CD4-positive, alpha-beta T cell treated with Interleukin-6 for 4 hours (primary cell): ENCODE measurements at places on chromosomes 1 and 21.
A peak's percentile ranks its signal among the peaks of the same experiment; 100 is the strongest.

- DNase-seq: peak; percentile 42
Observed at GRCh38 chr1:206706298-206706791, 21.6 kb downstream of the MAPKAPK2 start.

GRCh38 chr1:54806931-54807611 lies 5.9 kb upstream of the TTC22 start:
- DNase-seq: peak; percentile 28

- peak; percentile 4 for DNase-seq
Observed at GRCh38 chr1:204837440-204838084, 33.1 kb upstream of the NFASC start.

GRCh38 chr1:212667223-212668139 lies 32.2 kb downstream of the BATF3 start:
- DNase-seq: no peak

DNA sequence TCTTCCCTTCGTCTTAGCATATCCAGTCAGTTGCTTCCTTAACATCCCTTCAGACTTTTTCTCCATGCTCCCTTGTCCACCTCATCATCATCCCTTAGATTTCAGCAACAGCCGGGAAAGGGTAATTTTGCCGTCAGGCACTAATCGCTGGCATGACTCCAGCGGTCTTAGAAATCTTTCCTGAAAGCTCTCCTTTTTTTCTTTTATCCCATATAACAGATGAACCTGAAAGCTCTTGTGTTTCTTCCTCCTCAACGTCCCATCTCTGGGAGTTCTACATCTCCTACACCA lies 10.4 kb upstream of the BOLA1 start:
- DNase-seq: no peak

- peak; percentile 37 for DNase-seq
Observed at GRCh38 chr21:41953831-41954653, at the start of gene C2CD2. C2CD2 (minus strand) TSS chr21:41954018; CDS start chr21:41953648, 370 bp downstream.

GRCh38 chr1:167808690-167809089 lies 86.9 kb downstream of the MPZL1 start:
- no peak for DNase-seq

DNA sequence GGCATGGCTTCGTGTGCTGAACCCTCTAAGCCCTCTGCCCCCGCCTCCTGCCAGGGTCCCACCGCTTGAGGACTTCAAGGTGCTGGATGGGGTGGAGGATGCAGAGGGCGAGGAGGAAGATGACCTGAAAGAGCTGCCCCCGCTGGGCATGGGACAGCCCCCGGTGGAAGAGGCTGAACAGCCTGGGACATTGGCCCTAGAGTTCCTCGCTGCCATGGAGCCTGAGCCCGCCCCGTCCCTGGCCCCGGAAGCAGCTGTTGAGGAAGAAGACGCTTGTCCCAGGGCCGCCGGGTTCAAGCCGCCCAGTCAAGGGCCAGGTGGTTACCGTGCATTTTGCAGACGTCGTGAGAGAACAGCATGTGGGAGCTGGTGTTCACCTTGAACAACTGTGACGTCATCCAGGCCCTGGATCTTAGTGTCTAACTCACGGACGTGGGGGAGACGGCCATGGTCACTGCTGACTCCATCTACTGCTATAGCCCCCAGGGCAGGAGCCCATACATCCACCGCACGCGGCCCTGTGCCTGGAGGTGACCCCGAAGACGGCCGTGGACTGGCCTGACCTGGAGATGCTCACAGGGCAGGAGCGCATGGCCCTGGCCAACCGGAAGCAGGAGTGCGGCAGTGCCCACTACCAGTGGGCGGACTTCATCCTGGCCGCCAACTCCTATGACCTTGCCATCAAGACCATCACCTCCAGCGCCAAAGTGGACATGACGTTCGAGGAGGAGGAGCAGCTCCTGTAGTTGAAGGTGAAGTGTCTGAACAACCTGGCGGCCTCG lies 90.1 kb downstream of the PPP1R12B start:
- no peak for DNase-seq

GRCh38 chr1:181485287-181486097 lies 2.2 kb downstream of the CACNA1E start:
- no peak for DNase-seq

DNA sequence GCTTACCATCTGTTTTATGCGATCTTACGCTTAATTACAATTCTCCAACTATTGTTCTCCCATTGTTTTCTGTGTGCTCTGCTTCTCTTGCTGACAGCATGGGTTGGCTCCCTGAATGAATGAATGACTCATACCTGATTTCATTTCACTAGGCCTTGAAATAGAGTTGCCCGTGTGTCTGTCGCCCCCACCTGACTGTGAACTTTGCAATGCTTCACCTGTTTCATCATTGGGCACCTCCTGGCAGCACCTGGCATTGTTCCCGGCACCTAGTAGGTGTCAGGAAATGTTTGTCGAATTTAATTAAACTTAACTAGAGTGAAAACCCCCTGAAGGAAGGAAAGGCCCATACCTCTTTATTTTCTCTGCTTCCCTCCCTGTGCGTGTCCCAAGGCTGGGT lies 120.5 kb upstream of the KLHDC7A start:
- DNase-seq: no peak

GRCh38 chr1:222975472-222976122 lies 160.8 kb downstream of the DISP1 start:
- DNase-seq: no peak

GRCh38 chr1:34235594-34235993 lies 58.9 kb downstream of the C1orf94 start:
- no peak for DNase-seq

GRCh38 chr21:16084776-16085364 lies 355.1 kb downstream of the USP25 start:
- DNase-seq: no peak

DNA sequence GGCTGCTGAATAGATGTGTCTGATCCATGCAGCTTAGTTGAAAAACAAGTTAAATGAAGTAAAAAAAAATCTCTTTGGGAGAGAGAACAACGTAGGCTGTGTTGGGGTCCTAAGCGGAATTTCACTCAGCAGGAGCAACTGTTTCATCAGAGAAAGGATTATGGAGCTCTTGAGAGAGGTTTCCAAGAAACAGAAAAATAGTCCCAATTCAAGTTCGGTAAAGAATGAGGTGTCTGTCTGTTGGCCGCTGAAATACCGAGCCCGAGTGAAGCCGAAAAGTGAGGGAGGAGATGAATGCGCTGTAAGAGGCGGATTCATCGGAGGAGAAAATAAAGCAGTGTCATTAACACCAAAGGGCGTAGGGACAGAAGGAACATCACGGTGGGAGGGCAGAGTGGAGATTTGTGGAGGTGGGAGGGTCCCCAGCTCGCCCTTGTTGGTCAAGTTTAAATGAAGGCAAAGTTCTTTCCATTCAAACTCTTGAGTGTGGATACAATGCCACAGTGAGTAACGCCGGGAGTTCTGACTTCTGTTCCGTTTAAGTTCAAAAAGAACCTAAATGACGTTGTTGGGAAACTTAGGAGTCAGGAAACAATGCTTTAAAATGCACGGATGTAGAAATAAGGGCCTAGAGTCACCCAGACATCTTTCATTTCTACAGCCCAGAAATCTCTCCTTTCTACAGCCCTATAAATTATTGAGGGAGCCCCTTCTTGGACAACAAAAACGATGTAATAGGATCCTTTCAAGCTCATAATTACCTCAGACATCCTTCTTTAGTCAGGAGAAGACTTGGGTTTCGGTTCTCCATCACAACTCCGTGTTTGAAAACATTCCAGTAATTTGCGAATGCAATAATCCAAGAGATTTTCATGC lies 15.6 kb upstream of the SLC45A1 start:
- DNase-seq: no peak

GRCh38 chr1:201480231-201481003 lies 11.4 kb upstream of the PHLDA3 start:
- DNase-seq: peak; percentile 61

DNA sequence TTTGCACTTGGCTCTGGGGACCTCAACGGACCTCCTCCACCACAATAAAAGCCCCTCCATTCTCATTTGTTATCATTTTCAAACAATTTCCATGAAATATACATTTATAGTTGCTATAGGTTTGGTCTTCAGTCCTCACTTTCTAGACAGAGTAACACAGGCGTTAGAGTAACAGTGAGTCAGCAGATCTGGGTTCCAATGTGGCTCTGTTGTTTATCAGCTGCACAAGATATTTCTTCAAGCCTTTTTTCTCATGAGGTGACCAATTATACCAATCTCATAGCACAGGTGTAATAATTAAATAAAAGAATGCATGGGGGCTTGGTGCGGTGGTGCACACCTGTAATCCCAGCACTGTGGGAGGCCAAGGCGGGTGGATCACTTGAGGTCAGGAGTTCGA lies 32.8 kb upstream of the PSMB2 start:
- no peak for DNase-seq

DNA sequence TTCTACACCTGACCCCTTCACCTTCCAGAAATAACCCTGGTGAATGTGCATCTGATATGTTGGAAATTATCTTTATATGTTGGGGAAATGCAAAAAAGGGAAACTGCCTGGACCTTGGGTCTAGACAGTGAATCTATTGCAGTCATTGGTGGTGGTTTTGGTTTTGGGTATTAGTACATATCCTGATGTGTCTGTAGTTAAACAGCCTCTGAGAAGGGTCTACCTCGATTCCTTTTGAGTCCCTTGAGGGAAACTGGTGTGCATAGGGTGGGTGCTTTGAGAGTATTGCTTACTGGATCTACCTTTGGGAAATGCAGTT lies 127.3 kb upstream of the KIAA0040 start:
- DNase-seq: no peak

GRCh38 chr21:44521301-44521927 lies 18.6 kb downstream of the KRTAP10-1 start:
- DNase-seq: no peak

GRCh38 chr1:248924696-248925532 lies 18.9 kb downstream of the PGBD2 start:
- peak; percentile 57 for DNase-seq

DNA sequence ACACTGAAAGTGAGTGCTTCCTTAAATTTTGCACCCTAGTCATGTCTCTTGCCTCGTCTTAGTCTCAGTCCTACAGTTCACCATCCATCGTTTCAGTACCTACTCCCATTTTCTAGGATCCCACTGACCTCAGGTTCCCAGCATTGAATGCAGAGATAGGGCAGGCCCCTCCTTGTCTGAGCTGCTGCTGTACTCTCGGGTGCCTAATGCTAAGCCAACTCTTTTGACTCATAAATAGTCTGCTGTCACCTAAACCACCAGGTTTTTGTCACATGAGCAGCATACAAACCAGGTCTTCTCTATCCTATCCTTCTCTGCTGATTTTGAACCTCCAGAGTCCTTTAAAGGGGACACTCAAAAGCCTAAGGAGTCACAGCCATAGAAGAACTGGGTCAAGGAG lies 3.0 kb downstream of the ARHGAP30 start:
- DNase-seq: peak; percentile 39

DNA sequence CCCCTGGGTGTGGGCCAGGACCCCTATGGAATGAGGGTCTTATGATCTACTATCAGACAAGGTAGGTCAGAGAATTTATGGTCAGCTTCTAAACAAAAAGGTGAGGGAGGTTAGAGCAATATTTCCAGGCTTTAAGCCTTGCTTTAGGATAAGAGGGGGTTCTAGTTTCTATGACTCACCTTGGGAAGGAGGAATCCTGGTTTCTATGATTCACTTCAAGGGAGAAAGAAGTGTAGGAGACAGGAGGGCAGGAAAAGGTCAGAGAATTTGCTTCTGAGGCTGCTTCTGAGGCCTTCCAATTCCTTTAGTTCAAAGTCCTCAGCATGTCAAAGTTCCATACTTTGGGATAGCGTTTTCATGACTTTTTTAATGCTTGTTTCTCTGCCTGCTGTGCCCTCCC lies 35.2 kb downstream of the RGL1 start:
- no peak for DNase-seq

DNA sequence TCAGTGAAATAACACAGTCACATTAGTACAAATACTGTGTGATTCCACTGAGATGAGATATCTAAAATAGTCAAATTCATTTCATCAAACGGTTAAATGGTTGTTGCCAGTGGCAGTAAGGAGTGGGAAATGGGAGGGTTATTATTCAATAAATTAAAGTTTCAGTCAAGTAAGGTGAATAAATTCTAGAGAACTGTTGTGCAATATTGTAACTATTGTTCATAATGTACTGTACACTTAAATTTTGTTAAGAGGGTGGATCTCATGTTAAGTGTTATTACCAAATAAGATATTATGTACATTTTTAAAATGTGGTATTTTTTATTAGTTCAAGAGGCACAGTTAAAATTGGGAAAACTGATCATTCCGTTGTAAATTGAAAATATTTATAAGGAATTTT lies 463.3 kb upstream of the BRINP3 start:
- DNase-seq: no peak

DNA sequence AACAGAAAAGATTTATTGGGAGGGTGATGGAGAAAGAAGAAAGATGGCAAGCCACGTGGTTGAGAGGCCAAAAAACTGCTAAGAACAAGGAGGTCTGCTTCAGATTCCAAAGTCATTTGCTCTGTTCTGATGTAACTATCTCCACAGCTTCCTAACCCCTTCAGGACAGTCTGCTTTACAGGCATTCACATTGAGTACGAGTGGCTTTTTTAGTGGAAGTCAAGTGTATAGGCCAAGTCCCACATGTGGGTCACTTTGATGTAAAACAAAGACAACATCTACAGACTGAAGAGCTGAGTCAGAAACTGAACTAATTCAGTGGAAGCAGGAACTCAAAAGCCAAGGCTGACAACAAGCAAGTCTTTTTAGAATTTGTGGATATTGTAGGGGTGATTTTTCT lies 128.7 kb upstream of the F3 start:
- DNase-seq: no peak

DNA sequence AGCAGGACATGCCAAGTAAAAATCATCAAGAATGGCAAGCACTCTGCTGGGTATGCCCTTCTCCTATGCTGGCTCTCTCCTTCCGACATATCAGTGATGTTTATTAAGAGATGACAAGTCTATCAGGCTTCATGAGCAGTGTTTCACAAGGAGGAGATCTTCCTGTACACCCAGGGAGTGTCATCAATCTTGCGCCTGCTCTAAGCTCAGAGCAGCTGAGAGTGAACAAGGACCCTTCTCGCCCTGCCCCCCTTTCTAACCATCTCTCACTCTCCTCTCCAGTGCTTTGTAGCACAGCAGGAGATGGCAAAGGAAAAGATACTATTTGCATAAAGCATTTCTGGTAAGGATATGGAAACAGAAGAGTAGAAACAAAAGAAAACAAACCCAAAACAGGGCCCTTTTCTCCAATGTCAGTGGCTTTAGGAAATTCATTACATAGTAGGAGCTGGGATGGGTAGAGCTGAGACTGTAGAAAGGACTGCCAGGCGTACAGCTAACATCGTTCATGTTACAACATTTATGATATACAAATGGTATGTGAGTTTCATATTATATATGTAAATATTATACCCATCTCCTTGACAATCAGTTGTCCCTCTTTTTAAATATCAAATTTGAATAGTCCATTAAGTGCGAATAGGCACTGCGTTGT lies 201.7 kb downstream of the NUF2 start:
- DNase-seq: no peak

DNA sequence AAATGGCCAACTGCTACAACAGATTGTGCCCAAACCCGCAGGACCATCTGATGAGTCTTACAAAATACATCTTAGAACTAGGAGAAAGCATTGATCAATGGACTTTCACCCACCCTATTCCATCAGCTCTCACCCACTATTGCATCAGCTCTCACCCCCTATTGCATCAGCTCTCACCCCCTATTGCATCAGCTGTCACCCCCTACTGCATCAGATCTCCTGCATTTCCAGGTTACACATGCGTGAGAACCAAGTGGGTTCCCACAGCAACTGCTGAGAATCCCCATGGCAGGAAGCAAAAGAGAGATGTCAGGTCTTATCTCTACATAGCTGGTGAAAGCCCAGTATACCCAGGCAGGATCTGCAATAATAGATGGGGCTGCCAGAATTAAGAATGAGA lies 533.5 kb downstream of the LTN1 start:
- DNase-seq: no peak
